NCI-H82 (cell line): ENCODE measurements at places on chromosomes 12 and 14.

DNA sequence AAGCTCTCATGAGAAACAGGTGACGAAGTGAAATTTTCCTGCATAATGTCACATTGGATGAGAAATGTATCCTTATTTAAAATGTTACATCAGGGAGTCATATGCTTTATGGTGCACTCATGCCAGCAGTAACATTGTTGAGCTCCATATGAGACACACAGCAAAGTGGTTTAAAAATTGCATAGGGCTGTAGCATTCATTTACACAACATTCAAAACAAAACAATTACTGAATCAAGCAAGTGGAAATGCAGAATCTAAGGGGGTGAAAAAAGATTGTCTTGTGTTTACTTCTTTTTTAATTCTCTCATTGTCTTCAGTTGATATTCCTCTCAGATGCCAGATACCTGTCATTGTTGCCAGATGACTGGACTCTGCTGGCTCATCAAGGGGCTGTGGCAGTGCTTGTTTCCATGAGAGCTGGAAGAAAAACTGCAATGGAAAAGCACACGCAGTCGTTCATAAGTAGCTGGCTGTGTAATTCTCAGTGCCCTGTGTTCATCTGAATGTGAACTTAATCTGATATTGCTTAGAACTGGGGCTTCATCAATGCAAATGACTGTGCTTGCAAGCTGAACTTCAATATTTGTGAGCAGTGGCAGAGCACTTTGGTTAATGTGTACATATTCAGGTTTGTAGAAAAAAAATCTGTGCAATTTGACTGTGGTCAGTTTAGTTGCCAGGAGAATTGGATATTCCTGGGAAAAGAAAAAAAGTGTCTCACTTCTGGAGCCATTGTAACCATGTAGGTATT is 305.6 kb downstream of the RAD51B start:
- no peak for DNase-seq

- DNase-seq, result no peak
Measured at GRCh38 chr14:58100735-58101368, 51.2 kb downstream of the ARMH4 start.

GRCh38 chr12:84329938-84330337 is 582.7 kb downstream of the SLC6A15 start:
- no peak for DNase-seq

- peak; percentile 27 for DNase-seq
Measured at GRCh38 chr12:83462419-83462818, 775.7 kb downstream of the TMTC2 start.

DNA sequence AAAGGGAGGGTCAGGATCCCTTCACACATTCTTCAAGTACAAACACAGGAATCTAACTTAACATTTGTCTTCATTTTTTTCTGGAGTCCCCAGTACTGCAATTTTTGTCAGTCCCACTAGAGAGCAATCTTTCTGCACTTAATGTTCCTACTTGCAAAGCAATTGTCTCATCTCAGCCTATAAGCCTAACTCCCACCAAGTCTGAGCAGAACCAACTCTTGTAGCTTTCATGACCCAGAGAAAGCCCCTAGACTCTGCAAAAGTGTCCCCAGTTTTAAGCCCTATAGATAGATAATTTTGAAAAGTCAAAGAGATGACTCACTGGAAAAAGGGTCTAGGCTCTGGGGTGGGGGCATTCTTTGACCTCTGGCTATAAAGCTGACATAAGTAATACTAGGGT is 1.8 kb upstream of the ZBTB39 start:
- peak; percentile 74 for DNase-seq

DNA sequence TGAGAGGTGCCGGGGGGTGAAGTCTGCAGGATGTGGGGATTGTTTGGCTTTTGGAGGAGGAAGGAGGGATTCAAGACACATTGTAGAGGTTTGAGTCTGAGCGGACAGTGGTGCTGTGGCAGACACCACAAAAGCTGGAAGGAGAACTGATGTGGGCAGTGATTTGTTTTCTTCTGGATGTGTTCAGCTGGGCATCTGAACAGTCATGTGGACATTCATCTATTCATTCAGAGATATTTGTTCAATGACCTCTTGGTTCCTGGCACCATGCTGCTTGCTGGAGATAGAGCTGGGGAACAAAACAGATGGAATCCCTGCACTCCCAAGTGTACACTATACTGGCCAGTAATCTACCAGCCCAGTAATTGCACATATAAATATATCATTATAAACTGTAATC is 64.0 kb downstream of the PTPN11 start:
- no peak for DNase-seq

- no peak for DNase-seq
Measured at GRCh38 chr14:100072783-100073346, 7.6 kb downstream of the EVL start.

- peak; percentile 33 for DNase-seq
Measured at GRCh38 chr12:122819209-122819785, 16.0 kb upstream of the HIP1R start.

GRCh38 chr12:49961111-49961922 is at the start of gene AQP5:
Gene AQP5 (plus strand): TSS chr12:49961872. CDS start chr12:49962018, 146 bp downstream.
- no peak for DNase-seq

GRCh38 chr12:90484094-90484493 is 470.9 kb downstream of the CCER1 start:
- no peak for DNase-seq

- DNase-seq, result peak; percentile 77
Measured at GRCh38 chr12:131827961-131828534, at the start of gene MMP17. Gene MMP17 (plus strand): TSS chr12:131828393. CDS start chr12:131828495, 102 bp downstream.

DNA sequence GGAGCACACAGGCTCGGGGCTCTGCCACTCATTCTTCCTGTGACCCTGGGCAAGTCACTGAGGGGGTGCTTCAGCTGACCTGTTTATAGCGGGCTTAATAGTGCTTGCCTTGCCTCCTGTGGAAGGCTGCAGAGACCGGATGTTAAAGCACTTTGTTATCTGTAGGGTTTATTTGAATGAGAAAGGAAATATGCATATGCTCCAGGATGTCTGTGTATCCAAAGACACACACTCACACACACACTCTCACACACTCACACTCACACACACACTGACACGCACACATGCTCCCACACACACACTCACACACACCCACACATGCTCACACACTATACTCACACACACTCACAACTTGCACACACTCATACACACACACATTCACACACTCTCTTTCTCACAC is 56.1 kb upstream of the DDX11 start:
- DNase-seq, result no peak

GRCh38 chr14:67536087-67536486 is 3.0 kb downstream of the PLEKHH1 start:
- DNase-seq, result no peak

DNA sequence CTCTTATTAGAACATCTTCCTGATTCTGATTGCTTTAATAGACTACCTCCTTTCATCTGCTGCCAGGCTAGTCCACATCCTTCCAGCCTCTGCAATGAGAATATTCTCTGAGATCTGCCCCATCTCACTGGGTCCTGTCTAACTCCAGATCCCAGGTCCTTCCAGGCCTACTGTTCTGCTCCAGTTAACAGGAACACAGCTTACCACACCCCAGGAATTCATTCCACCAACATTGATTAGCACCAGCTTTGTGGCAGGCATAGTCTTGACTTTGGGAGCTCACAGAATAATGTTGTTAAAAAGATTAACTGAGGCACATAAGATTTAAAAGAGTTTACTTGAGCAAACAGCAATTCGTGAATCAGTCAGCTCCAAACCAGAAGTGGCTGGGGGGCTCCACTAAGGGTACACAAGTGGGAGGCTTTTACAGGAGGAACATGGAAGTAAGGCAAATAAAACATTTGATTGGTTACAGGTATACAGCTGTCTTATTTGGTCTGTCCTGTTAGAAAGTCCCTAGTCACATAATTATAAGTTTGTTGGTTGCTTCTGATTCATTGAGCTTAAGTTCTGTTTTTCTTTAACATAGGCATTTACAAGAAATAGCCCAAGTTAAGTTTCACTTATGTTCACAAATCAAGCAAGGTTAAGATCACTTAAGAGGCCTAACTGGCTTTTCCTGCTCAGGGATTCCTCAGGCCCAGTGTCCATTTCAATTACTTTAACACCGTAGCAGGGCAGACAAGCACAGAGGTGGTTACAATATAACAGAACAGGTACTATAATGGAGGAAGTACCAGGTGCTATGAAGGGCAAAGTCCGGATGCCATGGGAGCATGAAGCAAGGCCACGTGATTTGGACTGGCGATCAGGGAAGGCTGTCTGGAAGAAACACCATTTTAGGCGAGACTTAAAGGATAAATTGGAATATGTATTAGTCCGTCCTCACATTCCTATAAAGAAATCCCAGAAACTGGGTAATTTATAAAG is 12.2 kb upstream of the MYH7 start:
- DNase-seq, result no peak

- no peak for DNase-seq
Measured at GRCh38 chr12:123029550-123029949, 49.1 kb downstream of the ARL6IP4 start.

DNA sequence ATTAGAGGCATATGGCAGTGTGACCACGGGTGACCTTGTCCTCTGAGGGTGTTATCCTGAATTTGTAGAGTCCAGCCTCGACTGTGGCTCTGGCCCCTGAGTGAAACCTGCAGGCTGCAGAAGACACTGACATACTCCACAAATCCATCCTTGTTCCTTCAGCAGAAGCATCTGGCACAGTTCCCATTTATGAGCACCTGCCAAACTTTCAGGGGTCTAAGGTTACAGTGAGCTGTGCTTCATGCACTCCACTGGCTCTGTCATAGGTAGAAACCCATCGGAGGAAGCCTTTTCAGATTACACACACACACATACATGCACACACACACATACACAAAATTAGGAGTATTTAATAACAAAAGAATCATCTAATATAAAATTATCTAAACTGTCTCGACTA is 13.6 kb upstream of the NUAK1 start:
- DNase-seq, result peak; percentile 10

DNA sequence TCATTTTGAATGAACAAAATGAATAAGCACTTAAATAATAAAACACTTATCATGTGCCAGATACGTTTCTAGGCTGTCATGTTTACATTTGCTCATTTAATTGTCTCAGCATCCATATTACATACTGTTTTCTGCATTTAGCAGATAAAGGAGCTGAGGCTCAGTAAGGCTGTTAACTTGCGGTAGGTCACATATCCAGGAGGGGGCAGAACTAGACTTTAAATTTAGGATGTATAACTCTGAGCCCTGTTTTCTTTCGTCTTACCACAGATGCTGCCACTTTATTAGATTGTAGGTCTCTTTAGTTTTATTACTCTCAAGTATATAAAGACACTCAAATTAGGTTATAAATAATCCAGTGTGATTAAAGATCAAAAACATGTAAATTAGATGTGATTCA is 17.7 kb downstream of the IRAK4 start:
- peak; percentile 67 for DNase-seq

DNA sequence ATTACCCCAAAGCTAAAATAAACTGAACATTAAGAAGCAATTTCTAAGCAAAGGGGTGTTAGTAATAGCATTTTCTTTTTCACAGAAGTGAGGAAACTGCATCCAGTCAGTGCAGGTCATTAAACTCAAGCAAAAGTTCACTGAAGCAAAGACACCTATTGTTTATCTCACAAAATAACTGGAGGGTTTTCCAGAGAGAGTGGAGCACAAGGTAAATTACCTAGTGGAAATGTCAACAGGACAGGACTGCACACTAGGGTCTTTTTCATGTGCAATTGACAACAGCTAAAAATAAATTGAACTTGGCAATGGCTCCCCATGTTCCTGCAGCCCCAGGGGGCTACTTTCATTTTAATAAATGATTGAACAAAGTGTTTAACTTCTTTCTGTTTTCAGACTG is 742.0 kb downstream of the GALC start:
- DNase-seq, result no peak

DNA sequence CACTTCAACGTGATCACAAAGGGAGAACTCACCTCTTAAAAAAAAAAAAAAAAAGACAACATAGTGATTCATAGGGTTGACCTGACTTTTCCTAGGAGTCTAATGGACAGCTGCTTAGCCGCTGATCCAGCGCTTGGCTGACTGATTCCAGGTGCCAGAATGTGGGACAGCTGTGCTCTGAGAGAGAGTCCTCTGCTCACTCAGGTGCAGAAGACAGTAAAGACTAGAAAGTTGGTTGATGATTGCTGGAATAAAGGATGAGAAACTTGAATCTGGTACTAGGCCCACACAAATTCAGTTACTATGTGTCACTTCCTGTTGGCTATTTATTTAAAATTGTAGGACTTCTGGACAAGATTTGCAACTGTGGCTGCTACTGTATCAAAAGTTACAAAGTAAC is 229.4 kb downstream of the CHST11 start:
- DNase-seq, result peak; percentile 42

GRCh38 chr14:92546347-92547053 is 32.9 kb downstream of the RIN3 start:
- peak; percentile 27 for DNase-seq

DNA sequence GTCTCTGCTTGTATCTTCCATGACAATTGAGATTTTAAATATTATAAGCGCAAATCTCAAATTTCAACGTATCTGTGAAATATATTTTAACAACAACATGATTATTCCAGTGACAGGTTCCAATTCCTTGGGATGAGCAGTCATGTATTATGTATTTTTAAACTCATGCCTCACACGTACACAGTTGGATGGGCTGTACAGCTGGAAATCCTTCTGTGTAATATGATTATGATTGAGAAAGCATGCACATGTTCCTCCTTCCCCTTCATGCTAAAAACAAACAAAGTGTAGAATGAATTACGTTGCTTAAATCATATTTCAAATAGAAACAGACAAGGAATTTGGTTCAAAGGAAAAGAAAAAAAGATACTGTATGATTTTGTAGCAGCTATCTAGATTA is 428.3 kb downstream of the TMTC2 start:
- DNase-seq, result no peak

GRCh38 chr14:28635387-28635786 is 131.2 kb upstream of the FOXG1 start:
- DNase-seq, result peak; percentile 26

- DNase-seq, result no peak
Measured at GRCh38 chr12:9761419-9761781, 699 bp upstream of the CD69 start.

GRCh38 chr12:49330631-49331379 is 6.2 kb downstream of the C1QL4 start:
- peak; percentile 30 for DNase-seq

GRCh38 chr12:120546050-120546386 is 11.9 kb downstream of the RNF10 start:
- no peak for DNase-seq

DNA sequence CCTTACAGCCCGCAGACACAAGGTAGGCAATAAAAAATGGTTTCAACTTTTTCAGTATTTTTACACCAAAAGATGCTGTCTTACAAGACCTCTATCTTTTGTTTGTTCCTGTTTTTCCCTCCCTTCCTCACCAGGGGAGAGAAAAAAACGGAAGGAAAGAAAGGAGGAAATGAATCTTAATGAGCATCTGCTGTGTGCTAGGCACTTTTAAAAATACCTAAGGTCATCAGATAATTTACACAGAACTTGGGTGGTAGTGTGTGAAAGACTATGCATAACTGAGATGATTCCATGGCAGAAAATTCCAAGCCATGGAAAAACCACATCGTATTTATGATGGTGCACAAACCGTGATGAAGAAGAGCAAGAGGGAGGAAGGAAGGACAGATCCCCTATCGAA is 121.2 kb downstream of the DIP2B start:
- DNase-seq, result no peak

- DNase-seq, result peak; percentile 83
Measured at GRCh38 chr14:68862954-68863594, 70.2 kb upstream of the ZFP36L1 start.

GRCh38 chr14:35789651-35790050 is 19.4 kb downstream of the RALGAPA1 start:
- no peak for DNase-seq
